ENCODE measurements at places on chromosomes 7 and 10. TPM values are rescaled to one million over a fixed set of nuclear protein-coding genes. Genes with fewer than 3 reads are reported as not detected.

DNA sequence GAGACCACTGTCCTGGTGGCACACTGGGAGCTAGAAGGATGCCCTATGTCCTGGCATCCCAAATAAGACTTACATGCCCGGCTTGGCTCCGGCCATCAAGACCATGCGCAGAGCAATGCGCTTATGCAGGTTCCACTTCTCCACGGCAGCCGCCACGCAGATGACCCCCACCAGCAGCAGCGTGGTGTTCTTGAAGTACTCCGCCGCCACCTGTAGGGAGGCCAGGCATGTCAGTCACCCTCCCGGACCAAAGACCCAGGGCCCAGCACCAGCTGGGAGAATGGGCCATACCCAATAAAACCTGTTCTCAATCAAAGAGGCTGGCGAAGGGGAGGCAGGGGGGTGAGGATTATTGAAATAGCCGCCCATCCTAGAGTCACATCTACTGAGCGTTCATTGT lies 19.9 kb downstream of the SLC13A4 start:
- no peak for DNase-seq

- peak; percentile 46 for DNase-seq
Observed at GRCh38 chr7:12623885-12624498, 53.5 kb downstream of the SCIN start.

DNA sequence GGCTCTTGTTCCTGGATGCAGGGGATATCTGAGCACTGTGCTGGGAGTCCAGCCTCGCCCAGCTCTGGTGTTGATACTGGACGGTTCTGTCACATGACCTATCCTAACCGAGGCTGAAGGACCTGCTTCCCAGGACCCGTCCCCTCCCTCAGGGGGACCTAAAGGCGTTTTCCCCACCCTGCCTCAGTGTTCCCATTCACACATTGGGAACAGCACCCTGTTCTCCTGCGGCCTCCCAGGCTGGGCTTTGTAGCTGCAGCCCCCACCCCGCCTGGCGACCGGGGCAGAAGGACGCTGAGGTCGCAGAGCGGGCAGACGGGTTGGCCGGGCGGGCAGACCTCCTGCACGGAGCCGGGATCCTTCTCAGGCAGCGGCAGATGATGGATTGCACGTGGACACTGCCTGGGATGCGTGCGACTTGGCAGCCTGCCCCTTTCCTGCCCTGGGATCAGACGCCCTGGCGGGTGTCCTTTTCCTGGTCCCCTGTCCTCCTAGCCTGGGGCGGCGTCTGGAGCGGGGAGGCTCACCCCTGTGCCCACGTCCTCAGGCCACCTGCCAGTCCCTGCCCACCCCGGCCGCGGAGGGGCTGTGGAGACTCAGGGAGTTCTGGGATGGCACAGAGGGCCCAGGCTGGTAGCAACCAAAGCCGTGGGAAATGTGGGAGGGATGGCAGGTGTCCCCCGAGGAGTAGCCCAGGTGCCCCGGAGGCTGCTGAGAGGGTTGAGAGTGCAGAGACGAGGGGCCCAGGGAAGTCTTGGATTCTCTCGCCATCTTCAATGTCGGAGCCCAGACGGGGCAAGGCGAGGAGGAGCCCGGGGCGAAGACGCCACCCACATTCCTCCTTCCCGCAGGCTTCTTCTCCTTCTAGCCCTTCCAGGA lies 17.2 kb upstream of the PSMG3 start:
- no peak for DNase-seq

DNA sequence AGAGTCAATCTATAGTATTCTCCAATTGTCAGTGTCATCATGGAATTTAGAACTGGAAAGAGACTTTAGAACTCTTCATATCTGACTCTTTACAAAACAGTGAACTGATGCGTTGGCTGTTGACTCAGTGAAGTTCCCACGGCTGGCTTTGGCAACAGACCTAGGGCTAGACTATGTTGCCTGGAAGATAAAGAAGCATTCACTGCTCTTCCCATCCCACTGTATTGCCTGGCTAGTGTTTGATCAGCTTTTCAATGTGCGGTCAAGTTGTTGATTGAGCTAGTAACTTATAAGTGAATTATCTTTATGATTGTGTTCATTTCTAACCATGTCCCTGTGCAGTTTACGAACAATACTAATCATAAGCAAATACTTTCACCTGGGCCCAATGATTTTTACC lies 365.7 kb upstream of the LRGUK start:
- DNase-seq = no peak

DNA sequence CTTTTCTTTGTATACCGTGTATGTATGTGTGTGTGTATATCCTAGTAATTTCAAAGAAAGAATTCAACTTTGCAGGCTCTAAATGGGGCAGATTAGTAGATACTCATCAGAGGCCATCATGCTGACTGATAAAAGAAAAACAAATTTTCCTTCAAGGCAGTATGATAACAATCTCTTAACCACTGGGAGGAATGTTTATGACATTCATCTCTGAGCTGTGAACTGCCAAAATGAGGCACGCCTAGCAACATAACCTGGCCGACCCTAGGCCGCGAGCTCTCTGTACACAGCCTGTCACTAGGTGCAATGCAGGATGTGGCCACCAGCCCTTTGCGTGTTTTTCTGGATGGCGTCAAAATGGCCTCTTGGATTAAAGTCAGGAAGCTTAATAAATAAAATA lies 343.7 kb upstream of the GALNT17 start:
- DNase-seq = no peak

- peak; percentile 55 for DNase-seq
Observed at GRCh38 chr7:130942211-130942964, 208.4 kb upstream of the KLF14 start.

DNA sequence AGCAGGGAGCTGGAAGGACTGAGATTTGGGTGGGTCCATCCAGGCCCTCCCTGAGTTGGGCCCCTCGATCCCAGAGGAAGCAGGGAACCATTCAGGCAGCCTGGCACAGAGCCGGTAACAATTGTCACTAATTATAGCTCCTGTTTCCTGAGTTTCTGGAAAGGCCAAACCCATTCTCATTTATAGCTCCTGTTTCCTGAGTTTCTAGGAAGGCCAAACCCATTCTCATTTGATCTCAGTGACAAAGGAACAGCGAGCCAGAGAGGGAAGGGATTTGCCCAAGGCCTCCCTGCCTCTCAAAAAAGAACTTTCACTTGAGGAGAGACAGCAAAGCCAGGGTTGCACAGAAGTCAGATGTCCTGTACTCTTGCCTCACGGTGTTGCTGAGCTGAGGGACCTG lies 521.9 kb downstream of the TYW1 start:
- peak; percentile 81 for DNase-seq

- DNase-seq = no peak
Observed at GRCh38 chr10:92886334-92886961, 38.1 kb downstream of the EXOC6 start.

DNA sequence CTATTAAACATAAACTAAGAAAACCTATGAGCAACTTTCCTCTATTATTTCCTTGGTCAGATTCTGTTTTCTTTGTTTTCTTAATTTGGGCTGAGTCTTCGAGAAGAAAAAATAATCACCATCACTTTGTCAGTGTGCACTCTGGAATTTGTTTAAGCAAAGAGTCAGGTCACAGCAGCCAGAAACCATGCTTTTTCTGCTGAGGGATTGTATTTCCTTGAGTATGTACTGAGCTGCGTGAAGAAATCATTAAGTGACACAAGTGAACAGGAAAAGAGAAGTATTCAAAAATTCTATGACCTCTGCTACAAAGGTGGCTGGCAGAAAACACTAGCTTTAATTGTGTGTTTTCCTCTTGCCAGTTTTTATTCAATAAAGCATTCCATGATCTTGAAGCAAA lies 249.6 kb downstream of the VTI1A start:
- DNase-seq = peak; percentile 46

DNA sequence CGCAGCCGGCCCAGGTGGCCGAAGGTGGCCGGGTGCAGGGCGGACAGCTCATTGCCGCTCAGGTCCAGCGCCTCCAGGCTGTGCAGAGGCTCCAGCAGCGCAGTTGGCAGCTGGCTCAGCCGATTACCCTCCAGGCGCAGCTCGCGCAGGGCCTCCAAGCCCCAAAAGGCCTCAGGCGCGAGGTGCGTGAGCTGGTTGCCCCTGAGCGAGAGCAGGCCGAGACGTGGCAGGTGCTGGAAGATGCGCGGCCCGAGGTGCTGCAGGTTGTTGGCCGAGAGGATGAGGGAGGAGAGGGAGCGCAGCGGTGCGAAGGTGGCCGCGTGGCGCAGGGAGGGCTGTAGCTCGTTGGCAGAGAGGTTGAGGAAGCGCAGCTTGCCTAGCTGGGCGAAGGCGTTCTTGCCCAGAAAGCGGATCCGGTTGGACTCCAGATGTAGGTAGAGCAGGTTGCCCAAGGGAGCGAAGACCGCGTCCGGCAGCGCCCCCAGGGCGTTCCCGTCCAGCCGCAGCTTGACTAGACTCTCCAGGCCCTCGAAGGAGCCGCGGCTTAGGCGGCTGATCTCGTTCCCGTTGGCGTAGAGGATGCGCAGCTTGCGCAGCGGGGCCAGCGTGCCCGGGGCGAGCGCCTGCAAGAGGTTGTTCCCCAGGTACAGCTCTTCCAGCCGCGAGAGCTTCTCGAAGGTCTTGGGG lies 923 bp downstream of the TRIL start:
- peak; percentile 60 for DNase-seq

DNA sequence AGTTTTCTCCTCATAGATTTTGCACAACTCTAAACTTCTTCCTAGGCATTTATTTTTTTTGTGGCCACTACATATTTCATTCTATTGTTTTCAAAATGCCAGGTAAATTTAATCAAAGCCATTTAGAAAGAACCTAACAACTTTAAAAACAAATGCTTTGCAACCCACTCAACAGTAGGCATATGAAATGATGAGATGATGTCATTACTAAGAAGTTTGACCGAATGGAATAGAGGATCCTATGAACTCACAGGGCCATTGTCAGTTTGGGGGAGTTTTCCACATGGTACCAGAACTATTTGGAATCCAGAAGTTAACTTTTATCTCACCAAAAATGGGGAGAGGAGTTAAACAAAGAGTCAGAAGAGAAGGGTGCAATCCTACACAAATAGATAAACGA lies 100.7 kb upstream of the INHBA start:
- no peak for DNase-seq

DNA sequence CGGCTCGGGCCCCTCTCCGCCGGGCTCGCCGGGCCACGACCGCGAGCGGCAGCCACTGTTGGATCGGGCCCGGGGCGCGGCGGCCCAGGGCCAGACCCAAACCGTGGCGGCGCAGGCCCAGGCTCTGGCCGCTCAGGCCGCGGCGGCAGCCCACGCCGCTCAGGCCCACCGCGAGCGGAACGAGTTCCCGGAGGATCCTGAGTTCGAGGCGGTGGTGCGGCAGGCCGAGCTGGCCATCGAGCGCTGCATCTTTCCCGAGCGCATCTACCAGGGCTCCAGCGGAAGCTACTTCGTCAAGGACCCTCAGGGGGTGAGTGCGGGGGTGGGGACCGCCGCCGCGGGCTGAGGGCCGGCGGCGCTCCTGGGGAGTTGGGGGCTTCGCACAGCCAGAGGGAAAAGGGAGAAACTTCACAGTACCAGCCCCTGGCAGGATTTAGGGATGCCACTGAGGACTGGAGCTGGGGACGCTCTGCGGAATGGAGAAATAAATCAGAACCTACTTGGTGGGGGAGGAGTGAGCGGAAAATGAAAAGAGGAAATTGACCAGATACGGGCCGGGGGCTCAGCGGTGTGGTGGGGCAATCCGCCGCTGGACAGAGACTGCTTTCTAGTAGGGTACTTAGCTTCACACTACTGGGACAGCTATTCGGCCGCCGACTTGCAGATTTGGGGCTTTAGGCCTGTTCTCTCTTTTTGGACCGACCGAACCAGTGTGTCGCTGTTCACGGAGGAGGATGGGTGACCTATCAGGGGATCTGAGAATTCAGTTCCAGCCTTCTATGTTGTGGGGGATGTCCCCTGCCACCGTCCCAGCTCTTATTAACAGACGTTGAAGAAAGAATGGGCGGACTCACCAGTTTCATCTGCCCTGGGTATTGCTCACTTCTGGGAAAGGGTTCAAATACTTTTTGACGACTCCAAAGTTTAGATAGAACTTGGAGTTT lies 669 bp downstream of the PI4K2A start:
- peak; percentile 54 for DNase-seq

GRCh38 chr10:17527514-17528146 lies 73.2 kb upstream of the ST8SIA6 start:
- no peak for DNase-seq

DNA sequence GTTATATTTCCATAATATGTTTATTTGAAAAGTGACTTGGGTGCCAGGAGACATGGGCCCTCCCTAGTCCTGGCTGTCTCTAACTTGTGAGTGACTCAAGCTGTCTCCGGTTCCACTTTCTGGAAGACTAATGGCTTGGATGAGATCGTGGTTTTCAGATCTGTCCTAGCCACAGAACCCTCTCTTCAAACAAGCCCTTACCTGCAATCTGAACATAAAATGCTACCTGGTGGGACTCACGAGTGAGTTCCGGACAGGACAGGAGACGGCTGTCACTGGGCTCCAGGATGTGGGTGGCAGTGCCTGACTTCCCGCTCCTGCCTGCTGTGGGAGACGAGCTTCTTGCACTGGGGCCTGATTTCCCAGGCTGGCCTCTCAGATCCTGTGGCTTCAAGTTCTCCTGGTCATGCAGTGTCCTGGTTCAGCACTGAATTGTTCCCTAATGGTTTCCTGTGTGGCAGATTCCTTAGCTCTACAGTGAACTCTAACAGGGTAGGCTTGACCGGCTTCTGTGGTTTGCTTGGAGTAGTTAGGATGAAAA lies 26.0 kb upstream of the PFKFB3 start:
- DNase-seq = no peak

GRCh38 chr7:68276725-68277124 lies 1280.1 kb downstream of the TYW1 start:
- DNase-seq = no peak

GRCh38 chr10:74133923-74134820 lies 16.5 kb downstream of the AP3M1 start:
- DNase-seq = no peak

DNA sequence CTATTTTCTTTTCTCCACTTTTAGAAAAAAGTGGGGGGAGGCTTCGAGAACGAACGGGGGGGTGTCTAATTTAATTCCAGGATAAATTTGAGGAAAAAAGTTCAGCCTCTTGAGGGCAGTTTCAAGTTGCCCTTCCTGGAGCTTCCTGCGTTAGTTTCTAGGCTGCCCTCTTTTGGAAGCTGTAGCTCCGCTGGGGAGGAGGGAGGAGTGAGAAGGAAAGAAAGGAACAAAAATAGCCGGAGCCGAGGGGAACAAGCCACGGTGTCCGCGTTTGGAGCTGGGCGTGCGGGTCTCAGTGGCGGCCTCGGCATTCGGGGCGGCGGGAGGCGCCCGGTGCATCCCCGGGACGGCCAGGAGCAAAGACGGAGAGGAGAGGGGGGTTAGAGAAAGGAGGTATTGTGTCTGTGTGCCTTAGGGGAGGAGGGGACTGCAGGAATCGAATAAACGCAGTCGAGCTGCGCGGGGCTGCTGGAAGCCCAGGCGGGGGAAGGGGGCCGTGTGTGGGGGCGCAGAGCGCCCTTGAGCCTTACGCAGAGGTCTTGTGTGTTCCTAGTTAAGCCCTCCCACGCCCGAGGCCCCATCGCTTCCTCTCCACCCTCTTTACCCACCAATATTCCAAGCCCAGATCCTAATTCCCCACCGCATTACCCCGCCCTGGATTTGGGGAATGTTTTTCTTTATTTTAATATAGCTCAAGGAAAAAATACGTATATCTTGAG lies 2.0 kb upstream of the TNRC18 start:
- DNase-seq = peak; percentile 98

- peak; percentile 66 for DNase-seq
Observed at GRCh38 chr10:24889639-24890038, 62.8 kb downstream of the PRTFDC1 start.

Gene GBX1
- total RNA-seq = 0.44 TPM

Gene SCIN
- total RNA-seq = 0.27 TPM

Gene SH2B2
- total RNA-seq = 4.4 TPM

Gene ZNF727
- 0.44 TPM for total RNA-seq

Gene GIMAP5
- total RNA-seq = 11.6 TPM
